ENCODE measurements at places on chromosomes 1 and 21. TPM values are rescaled to one million over a fixed set of nuclear protein-coding genes. Genes with fewer than 3 reads are reported as not detected.

GRCh38 chr1:116942344-116942743 is 32.6 kb downstream of the PTGFRN start:
- peaks cover 27% of the 10 kb centered on the region for H3K4me1 ChIP-seq
- DNase-seq = no peak
- H3K27ac ChIP-seq = no peak overlapping the region

- H3K36me3 ChIP-seq = no peaks in the 10 kb centered on the region
- no peak for DNase-seq
Observed at GRCh38 chr21:38797470-38797869, 8.3 kb upstream of the ETS2 start.

- no peak overlapping the region for H3K4me3 ChIP-seq
- no peaks in the 10 kb centered on the region for H3K36me3 ChIP-seq
- H3K27ac ChIP-seq = no peak overlapping the region
- no peaks in the 10 kb centered on the region for H3K4me1 ChIP-seq
Observed at GRCh38 chr1:60936591-60937342, 145.6 kb upstream of the NFIA start.

Gene ITLN1
- not detected for total RNA-seq

DNA sequence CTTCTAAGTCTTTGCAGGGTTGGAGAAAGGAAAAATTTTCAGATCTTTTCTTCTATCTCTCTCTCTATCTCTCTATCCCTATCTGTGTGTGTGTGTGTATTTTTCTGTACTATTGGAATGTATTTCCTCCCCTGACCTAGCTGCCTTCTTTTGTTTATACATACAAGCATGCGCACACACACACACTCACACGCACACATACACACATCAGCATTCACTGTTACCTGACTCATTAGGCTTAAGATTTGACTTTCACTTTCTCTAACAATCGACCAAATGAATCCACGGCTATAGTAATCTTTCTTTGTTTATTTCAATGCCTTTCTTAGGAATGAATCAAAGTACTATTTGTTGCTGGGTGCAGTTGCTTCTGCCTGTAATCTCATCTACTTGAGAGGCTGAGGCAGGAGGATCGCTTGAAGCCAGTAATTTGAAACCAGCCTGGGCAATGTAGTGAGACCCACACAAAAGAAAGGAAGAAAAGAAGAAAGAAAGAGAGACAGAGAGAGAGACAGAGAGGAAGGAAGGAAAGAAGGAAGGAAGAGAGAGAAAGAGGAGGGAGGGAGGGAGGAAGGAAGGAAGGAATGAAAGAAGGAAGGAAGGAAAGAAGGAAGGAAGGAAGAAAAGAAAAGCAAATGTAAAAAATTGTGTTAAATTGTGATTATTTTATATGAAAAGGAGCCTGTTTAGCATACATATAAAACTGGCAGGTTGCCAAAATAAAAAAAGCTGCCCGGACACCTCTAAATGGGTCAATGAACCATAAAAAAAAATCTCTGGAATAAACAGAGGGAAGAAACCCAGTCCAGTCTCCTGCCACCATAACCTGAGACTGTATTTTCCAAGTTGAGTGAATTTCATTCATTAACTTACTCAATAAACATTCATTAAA is 206.8 kb downstream of the ZNF326 start:
- DNase-seq = no peak
- no peak overlapping the region for H3K27ac ChIP-seq
- H3K4me3 ChIP-seq = no peak overlapping the region
- H3K36me3 ChIP-seq = no peaks in the 10 kb centered on the region

DNA sequence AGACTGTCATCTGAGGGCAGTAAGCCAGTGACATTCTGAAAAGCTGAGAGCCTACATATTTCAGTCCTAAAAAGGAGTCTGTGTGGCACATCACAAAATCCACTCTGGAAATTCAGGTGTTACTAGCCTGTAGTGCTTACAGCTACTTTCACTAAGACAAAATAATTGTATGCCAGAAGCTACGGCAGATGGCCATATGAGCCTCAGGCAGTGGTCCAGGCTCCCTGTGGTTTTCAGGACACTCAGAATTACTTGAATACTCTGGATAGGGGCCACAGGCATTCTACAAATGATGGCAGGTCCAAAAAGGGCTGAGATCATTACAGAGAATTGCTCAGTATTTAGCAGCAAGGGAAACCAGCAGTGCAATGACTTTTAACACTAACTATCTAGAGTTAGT is 527.1 kb downstream of the MRPL39 start:
- H3K4me1 ChIP-seq = no peaks in the 10 kb centered on the region
- no peaks in the 10 kb centered on the region for H3K36me3 ChIP-seq
- no peak overlapping the region for H3K27ac ChIP-seq
- H3K4me3 ChIP-seq = no peak overlapping the region
- H3K27me3 ChIP-seq = no peaks in the 10 kb centered on the region

Gene NUF2
- total RNA-seq = 2.9 TPM

Gene VWA5B1
- total RNA-seq = not detected

- no peaks in the 10 kb centered on the region for H3K4me1 ChIP-seq
- DNase-seq = no peak
Observed at GRCh38 chr1:103341377-103341880, 184.1 kb upstream of the RNPC3 start.

GRCh38 chr21:43613755-43614638 is 45.3 kb downstream of the HSF2BP start:
- H3K36me3 ChIP-seq = no peaks in the 10 kb centered on the region
- DNase-seq = no peak
- no peak overlapping the region for H3K4me3 ChIP-seq
- no peak overlapping the region for H3K27ac ChIP-seq

Gene POU3F1
- total RNA-seq = 3.2 TPM

All from esophagus squamous epithelium (tissue), 5 donors.